ENCODE measurements at places on chromosomes 6 and 20. TPM values are rescaled to one million over a fixed set of nuclear protein-coding genes. Genes with fewer than 3 reads are reported as not detected.
A peak's percentile ranks its signal among the peaks of the same experiment; 100 is the strongest.

GRCh38 chr20:47540443-47541354, 39.0 kb downstream of the NCOA3 start:
- DNase-seq = no peak
- no peak overlapping the region for H3K4me3 ChIP-seq
- no peaks in the 10 kb centered on the region for H3K36me3 ChIP-seq

DNA sequence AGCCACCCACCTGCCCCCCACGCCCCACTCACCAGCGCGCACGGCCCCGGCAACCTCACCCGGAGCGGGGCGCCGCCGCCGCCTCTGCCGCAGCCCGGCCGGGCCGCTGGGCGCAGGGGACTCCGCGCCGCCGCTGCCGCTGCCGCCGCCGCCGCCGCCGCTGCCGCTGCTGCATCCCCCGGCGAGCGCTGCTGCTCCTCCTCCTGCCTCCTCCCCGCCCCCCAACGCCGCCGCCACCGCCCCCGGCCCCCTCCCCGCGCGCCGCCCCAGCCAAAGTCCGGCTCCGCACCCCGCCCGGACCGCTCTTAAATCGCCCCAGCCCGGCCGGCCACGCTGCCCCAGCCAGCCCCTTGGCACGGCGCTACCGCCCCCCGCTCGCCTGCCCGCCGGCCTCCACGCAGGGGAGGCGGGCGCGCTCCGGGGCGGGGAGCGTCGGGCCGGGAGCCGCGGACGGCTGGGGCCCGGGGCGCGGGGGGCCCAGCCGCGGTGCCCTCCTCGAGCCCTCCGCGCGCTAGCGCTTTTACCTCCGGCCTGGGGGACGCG, at the start of gene SULF2:
Gene SULF2 (minus strand): TSS at position 171 of the 543 bp plus-strand sequence. CDS start 28,118 bp downstream, outside the sequence.
- peaks cover 62% of the 10 kb centered on the region for H3K27me3 ChIP-seq
- H3K36me3 ChIP-seq = peaks cover 1% of the 10 kb centered on the region
- peak within 1 kb of the TSS; percentile 92 for H3K4me3 ChIP-seq

- peak within 1 kb of the TSS; percentile 53 for H3K27ac ChIP-seq
- peaks cover 6% of the 10 kb centered on the region for H3K36me3 ChIP-seq
- H3K4me3 ChIP-seq = peak within 1 kb of the TSS; percentile 99
- H3K4me1 ChIP-seq = peaks cover 10% of the 10 kb centered on the region
- peak; percentile 60 for DNase-seq
Measured at GRCh38 chr6:144284783-144285547, at the start of gene UTRN. UTRN (plus strand) TSS chr6:144285335; CDS start chr6:144291829, 6,494 bp downstream.

DNA sequence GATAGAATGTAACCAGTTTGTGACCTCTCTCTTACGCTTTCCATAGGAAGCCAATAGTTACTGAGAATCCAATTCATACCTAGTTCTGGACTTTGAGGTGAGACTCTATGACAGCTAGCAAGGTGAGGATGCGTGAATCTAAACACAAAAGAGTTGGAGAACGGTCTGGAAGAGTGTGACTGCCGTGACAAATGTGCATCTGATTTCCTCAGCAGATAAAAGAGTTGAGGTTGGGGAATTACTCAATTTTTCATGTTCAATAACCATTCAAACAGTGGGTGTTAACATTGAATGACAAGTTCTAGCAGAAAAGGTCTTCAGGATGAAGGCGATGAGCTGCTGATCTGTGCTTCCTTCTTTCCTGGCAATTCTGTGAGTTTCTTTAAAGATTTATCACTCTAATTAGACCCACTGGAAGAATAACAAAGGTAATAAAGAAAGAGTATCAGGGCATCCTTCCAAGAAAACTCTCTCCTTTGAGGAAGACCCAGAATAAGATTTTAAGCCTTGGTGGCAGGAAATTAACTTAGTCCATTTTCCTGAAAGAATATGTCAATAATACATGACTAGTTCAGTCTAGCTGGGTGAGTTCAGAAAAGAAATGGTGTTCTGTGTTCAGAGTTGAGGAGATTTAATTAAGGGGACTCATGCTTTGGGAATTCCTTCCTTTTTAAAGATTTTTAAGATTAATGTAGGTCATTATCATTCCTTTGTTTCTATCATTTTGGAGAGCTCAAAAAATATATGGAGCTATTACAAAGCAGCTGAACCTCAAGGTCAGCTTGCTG, 24.5 kb downstream of the KIF3B start:
- peak overlapping the region; percentile 71 for H3K4me3 ChIP-seq
- H3K4me1 ChIP-seq = peaks cover 57% of the 10 kb centered on the region
- peak overlapping the region; percentile 77 for H3K27ac ChIP-seq
- peaks cover 20% of the 10 kb centered on the region for H3K36me3 ChIP-seq

- H3K36me3 ChIP-seq = peaks cover 4% of the 10 kb centered on the region
- no peak overlapping the region for H3K27ac ChIP-seq
- no peaks in the 10 kb centered on the region for H3K27me3 ChIP-seq
Measured at GRCh38 chr6:132228894-132229293, 172.4 kb downstream of the MOXD1 start.

DNA sequence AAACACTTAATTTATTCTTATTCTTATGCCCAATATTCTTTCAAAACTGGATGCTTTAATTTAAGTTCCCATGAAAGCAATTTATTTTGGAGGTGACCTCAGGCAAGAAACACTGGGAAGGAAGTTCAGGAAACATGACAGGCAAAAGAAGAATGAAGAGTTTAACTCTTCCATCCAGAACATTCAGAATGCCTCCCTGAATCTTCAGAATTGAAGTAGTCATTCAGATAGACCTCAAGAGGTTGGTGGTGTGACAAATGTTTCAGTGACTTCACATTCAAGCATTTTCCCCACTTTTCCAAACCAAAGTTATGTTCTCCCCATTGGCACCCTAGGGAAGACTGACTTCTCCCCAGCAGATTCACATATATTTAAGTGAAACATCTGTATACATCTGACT, 110.5 kb downstream of the HAO1 start:
- H3K36me3 ChIP-seq = no peaks in the 10 kb centered on the region
- no peaks in the 10 kb centered on the region for H3K27me3 ChIP-seq
- no peaks in the 10 kb centered on the region for H3K4me1 ChIP-seq
- no peak for DNase-seq
- H3K27ac ChIP-seq = no peak overlapping the region

DNA sequence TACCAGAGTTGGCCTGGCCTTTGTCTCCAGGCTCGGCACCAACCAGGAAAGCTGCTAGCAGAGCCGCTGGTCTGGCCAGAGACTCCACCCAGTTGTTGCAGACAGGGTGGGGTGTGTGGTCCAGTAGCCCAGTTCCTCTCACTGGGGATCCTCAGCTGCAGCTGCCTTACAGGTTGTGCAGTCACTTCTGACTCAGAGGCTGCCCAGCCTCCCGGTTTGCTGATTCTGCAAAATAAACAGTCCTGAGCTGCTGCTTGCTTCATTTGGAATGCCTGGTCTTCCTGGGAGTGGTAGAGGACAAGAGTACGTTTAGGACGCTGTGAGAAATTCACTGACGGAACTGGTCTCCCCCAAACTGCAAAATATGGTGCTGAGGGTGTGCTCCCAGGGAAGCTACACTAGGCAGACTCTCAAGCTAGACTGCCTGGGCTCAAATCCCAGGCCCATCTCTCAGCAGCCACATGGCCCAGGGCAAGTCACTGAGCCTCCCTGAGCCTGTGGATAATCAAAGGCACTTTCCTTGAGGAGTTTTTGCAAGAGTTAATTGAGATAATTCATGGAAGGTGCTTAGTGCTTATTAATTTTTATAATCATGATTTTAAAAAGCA, 246.1 kb downstream of the TFAP2C start:
- no peaks in the 10 kb centered on the region for H3K36me3 ChIP-seq
- H3K4me3 ChIP-seq = no peak overlapping the region
- no peak overlapping the region for H3K27ac ChIP-seq
- DNase-seq = no peak

GRCh38 chr20:53950031-53950430, 120.4 kb downstream of the BCAS1 start:
- H3K36me3 ChIP-seq = peaks cover 11% of the 10 kb centered on the region
- peak overlapping the region; percentile 4 for H3K4me3 ChIP-seq
- DNase-seq = no peak
- H3K27me3 ChIP-seq = no peaks in the 10 kb centered on the region
- peaks cover 30% of the 10 kb centered on the region for H3K4me1 ChIP-seq

DNA sequence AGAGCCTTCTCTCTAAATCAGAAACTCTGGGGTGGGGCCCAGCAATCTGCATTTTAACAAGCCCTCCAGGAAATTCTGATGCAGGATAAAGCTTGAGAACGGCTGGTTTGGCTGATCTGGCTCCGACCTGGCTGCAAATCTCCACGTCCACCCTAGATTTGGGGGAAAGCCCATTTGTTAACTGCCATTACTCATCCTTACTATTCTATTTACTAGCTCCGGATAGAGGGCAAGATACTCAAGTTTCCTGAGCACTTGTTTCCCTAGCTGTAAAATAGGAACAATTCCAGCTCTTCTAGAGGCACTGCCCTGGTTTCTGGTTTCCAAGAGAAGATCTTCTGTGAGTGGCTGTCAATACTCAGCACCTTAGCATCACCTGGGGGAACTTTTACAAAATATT, 44.4 kb downstream of the DAAM2 start:
- H3K27ac ChIP-seq = no peak overlapping the region
- H3K4me1 ChIP-seq = no peaks in the 10 kb centered on the region

- no peaks in the 10 kb centered on the region for H3K4me1 ChIP-seq
- peaks cover 9% of the 10 kb centered on the region for H3K27me3 ChIP-seq
Measured at GRCh38 chr6:140462453-140463311, 1088.2 kb upstream of the CITED2 start.

DNA sequence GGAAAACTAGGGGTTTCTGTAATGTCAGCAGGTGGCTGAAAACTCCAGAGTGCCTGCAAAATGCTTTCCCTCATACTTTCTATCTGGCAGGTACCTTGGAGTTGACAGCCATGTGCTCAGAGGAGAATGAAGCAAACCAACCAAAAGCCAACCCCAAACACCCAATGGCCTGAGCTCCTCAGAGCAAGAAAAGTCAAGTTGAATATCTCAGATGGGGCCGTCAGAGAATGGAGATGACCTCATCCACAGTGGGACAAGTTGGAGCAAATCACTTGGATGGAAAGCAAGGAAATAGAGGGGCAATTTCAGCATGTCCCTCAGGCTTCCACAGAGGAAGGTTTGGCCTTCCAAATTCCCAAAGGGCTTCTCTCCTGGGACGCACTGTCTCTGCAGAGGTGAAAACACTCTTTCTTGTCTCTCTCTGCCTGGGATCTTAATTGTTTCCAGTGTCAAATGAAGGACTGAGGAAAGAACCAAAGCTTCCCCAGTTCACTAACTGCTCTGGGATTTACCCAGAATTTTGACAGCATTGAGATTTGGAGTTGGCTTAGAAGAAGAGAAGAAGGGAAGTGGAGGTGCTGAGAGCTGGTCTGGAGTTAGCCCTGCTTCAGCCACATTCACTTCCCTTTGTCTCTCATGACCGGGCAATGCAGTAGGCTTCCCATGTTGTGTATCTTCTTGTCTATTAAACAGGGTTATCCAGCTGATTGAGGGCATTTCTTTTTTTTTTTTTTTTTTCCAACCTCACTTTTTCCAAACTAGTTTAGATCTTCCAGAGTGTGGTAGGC, 42.2 kb downstream of the PRND start:
- no peak overlapping the region for H3K27ac ChIP-seq
- H3K36me3 ChIP-seq = no peaks in the 10 kb centered on the region
- no peak for DNase-seq
- peaks cover 3% of the 10 kb centered on the region for H3K27me3 ChIP-seq
- peaks cover 10% of the 10 kb centered on the region for H3K4me1 ChIP-seq

DNA sequence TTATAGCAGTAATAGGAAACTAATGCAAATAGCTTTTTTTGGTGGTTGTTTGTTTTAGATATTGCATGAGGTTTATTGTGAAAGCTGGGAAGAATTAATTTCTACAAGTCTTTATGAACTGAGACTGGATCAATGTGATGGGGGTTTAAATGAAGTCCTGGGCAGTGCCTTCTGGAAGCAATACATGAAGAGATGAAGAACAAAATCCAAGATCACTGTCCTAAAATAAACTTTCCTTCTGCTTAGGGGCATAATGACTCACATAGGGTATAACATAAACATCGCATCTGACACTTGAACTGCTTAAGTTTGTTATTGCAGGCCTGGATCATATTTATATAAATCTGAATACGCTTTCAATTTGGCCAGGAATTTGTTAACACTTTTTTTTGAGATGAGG, 20.9 kb upstream of the SHLD1 start:
- H3K36me3 ChIP-seq = no peaks in the 10 kb centered on the region
- no peak for DNase-seq
- no peak overlapping the region for H3K27ac ChIP-seq

Gene CEBPB
- total RNA-seq = 134 TPM

Gene PHACTR1
- total RNA-seq = 0.05 TPM

Gene IPCEF1
- 17.6 TPM for total RNA-seq

Gene OPRL1
- 1.3 TPM for total RNA-seq

Gene RIPK1
- total RNA-seq = 23.6 TPM

Gene KIF25
- 0.34 TPM for total RNA-seq

Gene HTR1B
- not detected for total RNA-seq

Gene KIF3B
- 37.9 TPM for total RNA-seq

Gene MCHR2
- total RNA-seq = not detected

Gene HUS1B
- 0.79 TPM for total RNA-seq

Gene CTAGE9
- not detected for total RNA-seq

Gene IP6K3
- total RNA-seq = not detected

Gene RHAG
- total RNA-seq = not detected

Gene FAM135A
- 12.6 TPM for total RNA-seq
